ENCODE measurements at places on chromosomes 4 and X.
A peak's percentile ranks its signal among the peaks of the same experiment; 100 is the strongest.

DNA sequence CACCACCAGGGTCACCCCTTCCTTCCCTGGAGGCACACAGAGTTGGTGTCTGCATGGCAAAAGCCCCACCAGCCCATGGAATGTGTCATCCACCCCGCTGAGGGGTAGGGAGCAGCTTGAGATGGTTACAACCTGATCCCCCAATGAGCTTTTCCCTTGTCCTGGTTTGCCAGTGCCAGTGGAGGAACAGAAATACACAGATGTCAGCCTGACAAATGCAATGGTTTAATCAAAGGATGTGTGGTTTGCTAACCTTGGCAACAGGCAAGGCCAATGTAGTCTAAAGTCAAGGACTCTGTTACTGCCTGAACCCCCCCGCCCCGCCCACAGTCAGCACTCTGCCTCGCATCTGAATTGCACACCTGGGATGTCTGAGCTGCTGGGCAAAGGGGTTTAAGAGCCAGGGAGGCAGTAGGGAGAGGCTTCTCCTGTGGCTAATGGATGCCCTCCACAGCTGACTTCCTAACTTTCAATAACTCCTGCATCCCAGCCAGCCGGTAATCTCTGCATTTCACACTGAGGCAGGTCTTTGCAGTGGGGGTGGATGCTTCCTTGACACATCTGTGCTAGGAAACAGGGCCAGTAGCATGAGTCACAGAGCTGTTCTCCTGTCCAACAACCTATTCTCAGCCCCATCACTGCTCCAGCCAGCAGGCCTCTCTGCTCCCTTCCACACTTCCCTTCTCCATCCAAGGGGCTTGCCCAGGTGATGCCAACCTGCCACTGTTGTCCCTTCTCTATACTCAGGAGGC is 137.5 kb downstream of the AMMECR1 start:
- no peak for DNase-seq

DNA sequence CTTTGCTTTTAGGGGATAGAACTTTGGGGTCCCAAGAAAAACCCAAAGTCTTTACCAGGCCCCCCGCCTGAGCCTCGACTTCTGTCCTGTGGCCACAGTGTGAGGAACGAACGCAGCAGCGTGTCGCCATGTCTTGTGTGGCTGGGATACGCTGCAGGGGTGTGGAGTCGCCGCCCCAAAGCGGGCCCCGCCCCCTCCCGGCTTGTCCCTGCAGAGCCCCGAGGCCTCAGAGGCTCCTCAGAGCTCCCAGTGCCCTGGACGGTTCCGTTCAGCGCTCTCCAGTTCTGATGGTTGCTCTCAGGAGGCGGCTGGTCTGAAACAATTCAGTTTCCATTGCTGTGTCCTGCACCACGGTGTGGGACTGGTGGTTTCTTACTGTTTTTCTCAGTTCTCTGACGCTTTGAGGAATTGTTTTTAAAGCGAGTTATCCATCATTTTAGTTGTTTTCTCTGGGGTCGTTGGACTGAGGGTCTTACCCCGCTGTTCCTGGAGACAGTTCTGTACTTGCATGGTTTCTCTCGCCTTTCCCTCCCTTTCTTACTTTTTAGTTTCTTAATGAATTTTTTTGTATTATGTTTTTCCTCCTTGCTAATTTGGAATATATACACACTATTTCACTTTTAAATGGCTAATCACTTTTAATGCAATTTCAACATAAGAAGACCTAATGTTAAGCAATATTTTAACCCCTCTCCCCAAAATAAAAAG is 1.6 kb upstream of the IDUA start:
- peak; percentile 80 for DNase-seq

- no peak for DNase-seq
These were observed 284.9 kb downstream of the IL15 start for GRCh38 chr4:141921293-141921692.

- DNase-seq, result no peak
These were observed 335.9 kb upstream of the AR start for GRCh38 chrX:67207912-67208311.

DNA sequence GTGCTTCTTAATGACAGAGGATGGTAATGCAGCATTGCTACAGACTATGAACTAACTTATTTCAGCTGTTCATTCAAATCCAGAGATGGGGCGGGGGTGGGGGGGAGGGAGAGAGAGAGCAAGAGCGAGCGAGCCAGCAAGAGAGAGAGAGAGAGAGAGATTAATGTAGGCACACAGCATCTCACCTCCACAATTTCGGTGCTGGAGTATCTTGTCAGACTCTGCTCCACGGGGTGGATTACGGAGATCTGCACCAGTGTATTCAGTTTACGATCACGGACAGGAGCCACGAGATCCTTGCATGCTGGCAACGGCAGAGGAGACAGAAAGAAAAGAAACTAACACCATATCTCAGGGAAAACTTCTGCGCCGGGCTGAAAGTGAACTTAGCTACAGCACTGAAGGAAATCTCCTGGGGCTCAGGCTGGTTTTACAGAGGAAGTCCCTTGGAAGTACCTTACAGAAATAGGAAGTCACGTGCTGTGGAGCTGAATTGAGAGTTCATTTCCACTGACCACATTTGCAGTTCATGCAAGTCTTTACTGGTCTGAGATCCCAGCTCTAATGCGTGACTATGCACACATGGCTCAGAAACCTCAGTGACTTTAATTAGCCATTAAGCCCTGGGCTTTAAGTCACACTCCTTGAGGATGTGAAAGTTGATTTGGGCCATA is 440.9 kb downstream of the INPP4B start:
- DNase-seq, result peak; percentile 52

GRCh38 chr4:41258783-41259182 is 2.1 kb downstream of the UCHL1 start:
- no peak for DNase-seq

DNA sequence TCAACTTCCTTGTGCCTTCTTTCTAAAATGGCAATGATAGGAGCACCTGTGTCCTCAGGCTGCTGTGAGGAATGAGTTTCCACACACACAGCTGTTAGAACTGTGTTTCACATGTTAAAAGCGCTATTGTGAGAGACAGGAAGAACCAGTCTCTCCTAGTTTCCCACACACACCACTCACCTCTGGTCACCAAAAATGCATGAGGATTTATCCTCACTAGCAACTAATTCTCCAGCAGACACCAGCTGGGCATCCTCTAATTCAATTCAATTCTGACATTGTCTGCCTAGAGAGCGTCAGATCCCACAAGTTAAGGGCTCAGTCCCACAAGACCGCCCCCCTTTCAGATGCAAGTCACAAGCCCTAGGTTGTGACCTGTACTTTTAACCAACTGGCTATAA is 29.0 kb upstream of the SLC2A9 start:
- DNase-seq, result no peak

GRCh38 chr4:5874811-5875449 is 18.0 kb downstream of the CRMP1 start:
- DNase-seq, result no peak

GRCh38 chr4:18914182-18914581 is 892.6 kb upstream of the LCORL start:
- DNase-seq, result no peak
